ENCODE measurements at places on chromosomes 6 and 20.

- DNase-seq, result no peak
Measured at GRCh38 chr20:50904067-50904570, 27.1 kb downstream of the ADNP start.

GRCh38 chr6:33021917-33022316 is 12.5 kb upstream of the HLA-DOA start:
- DNase-seq, result no peak

GRCh38 chr6:36443471-36444428 is 950 bp downstream of the KCTD20 start:
- no peak for DNase-seq

- no peak for DNase-seq
Measured at GRCh38 chr6:52551483-52552277, 25.2 kb downstream of the TRAM2 start.

DNA sequence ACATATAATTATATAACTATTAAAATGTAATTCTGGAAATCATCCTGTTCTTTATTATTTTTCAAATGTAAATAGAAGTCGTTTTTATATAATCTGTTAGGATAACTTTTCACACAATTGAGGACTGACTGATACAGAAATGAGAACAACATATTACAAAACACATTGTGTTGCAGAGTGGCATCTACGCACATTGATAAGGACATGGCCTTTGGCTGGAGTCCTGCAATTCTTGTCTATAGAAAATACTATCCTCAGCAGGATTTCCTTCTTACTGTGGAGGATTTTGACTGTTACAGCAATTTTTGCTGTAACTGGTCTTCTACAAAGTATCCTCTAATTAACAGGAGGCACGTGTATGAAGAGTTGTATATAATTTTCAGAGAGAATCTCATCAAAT is 19.8 kb downstream of the SH3BGRL2 start:
- no peak for DNase-seq

DNA sequence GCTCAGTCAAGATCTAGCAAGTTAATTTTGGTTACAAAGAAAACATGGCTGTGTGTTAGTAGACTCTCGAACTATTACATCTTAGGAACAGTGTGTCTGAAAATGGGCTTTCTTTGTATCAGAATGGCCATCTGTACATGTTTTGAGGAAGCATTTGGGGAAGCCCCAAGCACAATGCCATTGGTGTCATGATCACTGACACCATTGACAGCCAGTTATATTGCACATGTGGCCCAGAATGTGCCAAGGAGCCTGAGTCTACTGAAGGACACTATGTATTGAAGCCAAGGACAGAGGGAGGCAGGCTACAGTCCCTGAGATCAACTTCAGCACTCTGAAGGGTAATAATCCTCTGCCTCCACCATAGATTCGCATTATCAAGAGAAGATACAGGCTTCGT is 12.6 kb upstream of the FAM50B start:
- no peak for DNase-seq

DNA sequence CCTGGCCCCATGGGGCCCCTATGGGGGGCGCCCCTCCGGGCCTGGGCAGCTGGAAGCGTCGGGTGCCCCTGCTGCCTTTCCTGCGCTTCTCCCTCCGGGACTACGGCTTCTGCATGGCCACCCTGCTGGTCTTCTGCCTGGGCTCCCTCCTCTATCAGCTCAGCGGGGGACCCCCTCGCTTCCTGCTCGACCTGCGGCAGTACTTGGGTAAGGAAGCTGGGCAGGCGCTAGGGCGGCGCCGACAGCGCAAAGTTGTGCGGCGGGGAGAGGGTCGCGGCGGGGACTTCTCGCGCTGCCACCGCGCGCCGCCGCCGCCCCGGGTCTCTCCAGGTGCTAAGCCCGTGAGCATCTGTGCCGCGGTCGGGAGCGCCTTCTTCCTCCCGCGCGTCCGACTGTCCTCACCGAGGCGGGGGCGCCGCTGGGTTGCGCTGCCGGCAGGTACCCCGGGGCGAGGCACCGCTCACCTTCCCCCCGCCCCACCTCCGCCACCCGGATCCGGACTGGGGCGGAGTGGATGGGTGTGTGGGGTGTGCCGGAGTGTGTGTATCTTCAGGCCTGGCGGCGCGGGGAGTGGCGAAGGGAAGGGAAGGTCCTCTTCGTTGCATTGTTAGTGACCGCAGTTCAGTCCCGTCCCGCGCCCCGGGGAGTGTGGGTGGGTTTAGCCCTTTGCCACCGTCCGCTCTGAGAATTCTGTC is 788 bp downstream of the UST start:
- peak; percentile 31 for DNase-seq

DNA sequence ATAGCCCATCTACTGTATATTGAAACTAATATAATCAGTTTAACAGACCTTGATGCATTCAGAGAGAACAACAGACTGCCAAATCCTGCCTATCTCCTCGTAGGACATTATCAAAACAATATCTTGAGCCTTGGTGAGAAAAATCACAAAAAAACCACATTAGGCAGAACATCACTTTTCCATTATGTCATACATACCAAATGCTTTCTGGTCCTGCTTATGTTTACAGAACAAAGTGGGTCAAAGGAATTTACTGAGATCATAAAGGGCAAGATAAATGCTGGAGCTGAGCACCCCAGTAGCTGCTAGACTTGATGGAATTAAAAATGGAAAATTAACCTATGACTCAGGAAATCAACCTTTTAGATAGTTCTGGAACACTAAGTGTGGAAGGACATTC is 195.3 kb upstream of the KCNK16 start:
- no peak for DNase-seq

GRCh38 chr6:144248003-144248402 is 37.1 kb upstream of the UTRN start:
- DNase-seq, result no peak

GRCh38 chr20:22807045-22807444 is 222.7 kb upstream of the FOXA2 start:
- no peak for DNase-seq

DNA sequence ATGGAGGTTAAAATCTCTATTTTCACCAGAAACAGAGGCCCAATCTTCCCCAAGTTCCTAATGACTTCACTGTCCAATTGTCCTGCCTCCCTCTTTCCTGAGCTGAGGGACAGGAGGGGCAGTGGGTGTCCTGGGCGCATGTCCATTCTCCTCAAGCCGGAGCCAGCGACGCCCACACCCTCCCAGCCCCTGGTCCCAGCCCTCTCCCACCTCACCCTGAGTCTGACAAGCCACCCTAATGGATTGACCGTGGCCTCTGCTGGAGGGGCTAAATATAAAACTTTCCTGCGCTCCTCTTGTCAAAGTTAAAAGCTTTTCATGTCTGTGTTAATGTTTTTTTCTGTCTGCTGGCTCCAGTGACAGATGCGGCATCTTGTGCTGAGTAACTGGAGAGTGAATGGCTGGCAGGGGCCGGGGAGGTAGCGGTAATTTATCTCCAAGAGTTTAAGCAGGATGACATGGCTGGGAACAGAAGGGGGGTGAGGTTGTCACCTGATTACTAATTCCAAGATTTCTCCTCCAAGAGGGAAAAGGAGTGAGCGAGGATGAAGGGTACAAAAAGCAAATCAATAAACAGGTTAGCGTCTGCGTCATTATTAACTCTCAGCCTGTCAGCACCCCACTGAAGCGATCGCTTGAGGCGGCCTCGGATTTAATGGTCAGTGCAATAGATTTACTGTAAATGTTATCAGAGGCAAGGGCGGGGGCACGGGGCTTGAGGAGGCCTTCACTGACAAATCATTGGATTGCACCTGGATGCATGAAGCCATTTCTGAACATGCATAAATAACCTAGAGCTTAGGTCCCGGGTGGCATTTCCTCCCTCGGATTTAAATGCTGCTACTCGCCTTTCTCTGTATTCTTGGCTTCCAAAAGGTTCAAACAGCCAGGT is 118.1 kb upstream of the MAFB start:
- no peak for DNase-seq

DNA sequence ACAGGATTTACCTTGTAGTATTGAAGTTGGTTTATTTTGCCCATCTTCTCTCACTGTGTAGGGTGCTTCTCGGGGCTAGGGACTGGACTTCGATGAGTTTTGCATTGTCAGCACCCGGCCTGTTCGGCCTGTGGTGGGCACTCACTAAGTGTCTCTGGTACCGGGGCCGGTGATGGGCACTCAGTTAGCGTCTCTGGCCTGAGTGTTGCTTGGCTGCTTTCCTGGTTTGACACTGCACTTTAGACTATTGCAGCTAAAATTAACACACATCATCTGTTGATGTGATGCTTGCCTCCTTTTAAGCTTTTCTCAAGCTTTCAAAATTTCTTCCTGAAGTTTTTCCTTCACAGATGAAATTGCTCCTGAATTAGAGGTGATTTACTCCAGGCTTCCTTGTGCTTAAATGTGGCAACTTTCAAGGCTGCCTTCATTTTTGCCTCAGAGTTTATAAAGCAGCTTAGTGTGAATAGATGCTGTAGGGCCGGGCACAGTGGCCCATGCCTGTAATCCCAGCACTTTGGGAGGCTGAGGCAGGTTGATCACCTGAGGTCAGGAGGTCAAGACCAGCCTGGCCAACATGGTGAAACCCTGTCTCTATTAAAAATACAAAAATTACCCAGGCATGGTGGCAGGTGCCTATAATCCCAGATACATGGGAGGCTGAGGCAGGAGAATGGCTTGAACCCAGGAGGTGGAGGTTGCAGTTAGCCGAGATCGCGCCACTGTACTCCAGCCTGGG is 41.7 kb upstream of the TULP4 start:
- no peak for DNase-seq

DNA sequence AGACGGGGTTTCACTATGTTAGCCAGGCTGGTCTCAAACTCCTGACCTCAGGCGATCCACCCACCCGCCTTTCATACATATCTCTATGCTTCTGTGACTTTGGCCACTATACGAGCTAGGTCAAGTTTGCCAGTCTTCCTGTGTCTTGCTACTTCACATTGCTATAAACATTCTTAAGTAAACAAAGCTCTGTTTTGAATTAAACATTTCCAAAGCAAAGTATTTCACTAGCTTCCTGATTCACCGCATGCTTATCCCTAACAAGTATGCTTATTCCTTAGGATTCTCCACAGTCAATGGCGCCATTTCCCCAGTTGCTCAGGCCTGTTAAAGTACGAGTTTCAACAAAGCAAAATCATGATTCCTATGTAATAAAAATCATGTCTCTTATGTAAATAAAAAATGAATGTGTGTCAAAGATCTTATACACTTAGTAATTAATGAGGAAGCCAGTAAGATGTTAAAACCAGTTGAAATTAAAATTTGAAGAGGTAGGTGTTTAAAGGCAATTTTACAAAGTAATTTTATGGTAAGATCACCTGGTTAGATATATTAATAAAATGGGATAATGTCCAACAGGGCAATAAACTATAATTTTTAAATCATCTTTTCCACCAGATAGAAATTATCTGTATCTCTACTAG is 88.5 kb downstream of the PRKN start:
- no peak for DNase-seq

- DNase-seq, result no peak
Measured at GRCh38 chr6:105550955-105551620, 148.2 kb upstream of the PREP start.

- no peak for DNase-seq
Measured at GRCh38 chr6:5525209-5525608, 263.9 kb downstream of the FARS2 start.

DNA sequence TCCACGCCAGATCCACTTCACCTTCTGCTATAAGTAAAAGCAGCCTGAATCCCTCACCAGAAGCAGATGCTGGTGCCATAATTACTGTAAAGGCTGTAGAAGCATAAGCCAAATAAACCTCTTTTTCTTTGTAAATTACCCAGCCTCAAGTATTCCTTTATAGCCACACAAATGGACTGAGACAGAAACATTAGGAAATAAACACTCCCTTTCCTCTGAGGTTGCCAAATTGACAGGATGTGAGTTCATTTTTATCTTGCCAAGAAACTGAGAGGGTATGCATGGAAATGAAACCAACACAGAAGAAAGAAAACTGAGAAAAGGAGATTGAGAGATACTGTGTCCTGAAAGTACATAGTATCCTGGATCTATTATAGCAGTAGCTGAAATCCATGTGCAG is 481.2 kb downstream of the HAO1 start:
- no peak for DNase-seq

DNA sequence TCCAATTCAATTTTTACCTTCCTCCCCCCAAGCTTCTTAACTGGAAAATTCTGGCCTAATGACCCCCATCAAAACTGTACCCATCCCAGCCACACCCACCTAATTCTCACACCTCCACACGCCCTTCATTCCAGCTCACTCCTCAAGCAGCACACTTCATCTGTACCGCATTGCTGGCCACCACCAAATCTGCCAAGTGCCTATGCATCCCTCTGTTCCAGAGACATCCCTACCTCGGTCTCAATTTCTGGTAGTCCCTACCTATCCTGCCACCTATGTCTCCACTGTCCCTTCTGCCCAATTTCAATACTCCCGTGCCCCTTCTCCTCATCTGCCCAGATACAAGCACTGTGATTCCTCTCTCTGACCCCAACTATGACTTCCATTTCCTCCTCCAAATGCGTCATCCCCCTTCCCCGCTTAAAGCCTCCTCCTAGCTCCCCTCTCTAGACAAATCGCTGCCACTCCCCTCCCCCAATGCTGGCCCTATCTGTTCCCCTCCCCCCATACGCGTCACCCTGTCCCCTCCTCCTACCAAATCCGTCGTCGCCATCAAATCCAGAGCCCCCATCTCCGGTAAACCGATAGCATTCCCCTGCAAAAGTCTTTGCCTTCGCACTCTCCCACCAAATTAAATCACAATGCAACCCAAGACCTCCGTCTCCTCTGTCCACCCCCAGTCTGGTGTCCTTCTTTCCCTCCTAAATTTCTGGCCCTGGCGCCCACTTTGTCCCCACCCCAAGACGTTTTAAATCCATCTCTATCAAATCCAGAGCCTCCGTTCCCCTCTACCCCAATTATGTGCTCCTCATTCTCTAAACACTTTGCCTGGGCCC is 1.2 kb downstream of the MTCH1 start:
- DNase-seq, result no peak

GRCh38 chr6:70952608-70953165 is 4.2 kb downstream of the B3GAT2 start:
- no peak for DNase-seq

DNA sequence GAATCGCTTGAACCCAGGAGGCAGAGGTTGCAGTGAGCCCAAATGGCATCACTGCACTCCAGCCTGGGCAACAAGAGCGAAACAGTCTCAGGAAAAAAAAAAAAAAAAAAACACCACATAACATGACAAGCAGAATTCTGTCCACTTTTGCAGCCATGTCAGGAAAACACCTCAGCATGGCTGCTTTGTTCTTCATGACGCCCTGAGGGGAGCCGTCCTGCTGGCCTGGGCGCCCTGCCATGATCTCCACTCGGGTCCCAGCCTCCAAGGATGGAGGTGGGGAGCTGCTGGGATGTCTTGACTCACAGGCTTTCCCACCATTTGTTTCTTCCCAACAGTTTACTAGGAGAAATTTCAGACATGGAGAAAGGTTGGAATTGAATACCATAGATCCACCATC is 42.2 kb downstream of the SNX9 start:
- no peak for DNase-seq

DNA sequence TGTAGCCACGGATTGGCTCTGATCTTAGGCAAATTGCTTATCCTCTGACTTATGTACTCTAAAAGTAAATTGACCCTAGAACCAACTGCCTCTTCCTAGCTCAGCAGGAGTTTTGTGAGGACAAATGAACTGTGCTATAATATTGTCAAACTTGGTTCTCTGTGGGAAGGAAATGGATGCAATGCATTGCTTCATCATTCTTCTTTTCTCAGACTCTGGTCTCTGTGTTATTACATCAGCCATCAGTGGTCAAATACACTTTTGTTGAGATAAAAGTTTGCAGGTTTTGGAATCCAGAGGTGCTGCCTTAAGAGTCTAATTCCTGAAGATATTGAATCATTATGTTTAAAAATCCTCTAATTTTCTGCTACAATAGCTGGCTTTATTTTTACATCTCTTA is 64.9 kb downstream of the SLC24A3 start:
- DNase-seq, result no peak

GRCh38 chr6:9499709-9500108 is 915.2 kb downstream of the TFAP2A start:
- DNase-seq, result no peak
